GM04504 (cell line): ENCODE measurements at places on chromosomes 1 and 21.

- DNase-seq: no peak
These were observed 22.7 kb downstream of the COL6A2 start for GRCh38 chr21:46120301-46121285.

- DNase-seq: no peak
These were observed 21.5 kb upstream of the TMCO2 start for GRCh38 chr1:40226192-40226591.

- no peak for DNase-seq
These were observed 31.6 kb upstream of the UBE2U start for GRCh38 chr1:64171797-64172281.

- DNase-seq: no peak
These were observed 409.5 kb downstream of the PLPP3 start for GRCh38 chr1:56169856-56170255.

DNA sequence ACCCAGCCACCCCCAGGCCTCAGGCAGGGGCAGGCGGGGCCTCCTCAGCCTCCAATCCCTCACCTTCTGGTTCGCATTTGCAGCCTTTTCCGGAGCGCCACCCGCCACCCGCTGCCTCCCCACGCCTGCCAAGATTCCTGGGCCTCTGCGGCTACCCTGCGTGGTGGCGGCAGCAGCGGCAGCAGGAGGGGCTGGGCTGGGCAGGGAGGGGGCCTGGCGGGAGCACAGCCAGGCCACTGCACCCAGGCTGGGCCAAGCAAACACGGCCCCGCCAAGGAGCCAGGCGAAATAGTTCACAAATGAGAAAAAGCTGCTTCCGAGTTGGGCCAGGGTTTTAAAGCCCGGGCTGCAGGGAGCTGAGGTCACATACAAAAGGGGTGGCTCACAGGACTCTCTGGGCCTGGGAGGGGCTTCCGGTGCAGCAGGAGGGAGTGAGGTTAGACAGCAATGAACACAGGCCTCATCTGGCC, 9.8 kb downstream of the COL8A2 start:
- DNase-seq: peak; percentile 84

DNA sequence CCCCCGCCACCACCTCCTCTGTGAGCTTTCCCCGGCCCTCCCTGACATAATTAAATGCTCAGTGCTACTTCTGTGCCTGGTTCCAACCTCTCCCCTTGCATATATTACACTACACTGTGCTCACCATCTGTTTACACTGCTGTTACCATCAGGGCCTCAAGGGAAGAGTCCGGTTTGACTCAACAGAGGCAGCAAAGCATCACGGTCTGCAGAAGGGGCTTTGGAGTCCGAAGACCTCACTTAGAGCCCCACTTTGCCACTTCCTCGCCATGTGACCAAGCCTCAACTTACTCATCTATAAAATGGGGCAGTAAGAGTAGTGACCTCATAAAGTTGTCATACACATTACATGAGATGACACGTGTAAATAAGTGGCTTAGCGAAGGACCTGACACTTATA, 27.4 kb downstream of the KCNN3 start:
- DNase-seq: no peak

DNA sequence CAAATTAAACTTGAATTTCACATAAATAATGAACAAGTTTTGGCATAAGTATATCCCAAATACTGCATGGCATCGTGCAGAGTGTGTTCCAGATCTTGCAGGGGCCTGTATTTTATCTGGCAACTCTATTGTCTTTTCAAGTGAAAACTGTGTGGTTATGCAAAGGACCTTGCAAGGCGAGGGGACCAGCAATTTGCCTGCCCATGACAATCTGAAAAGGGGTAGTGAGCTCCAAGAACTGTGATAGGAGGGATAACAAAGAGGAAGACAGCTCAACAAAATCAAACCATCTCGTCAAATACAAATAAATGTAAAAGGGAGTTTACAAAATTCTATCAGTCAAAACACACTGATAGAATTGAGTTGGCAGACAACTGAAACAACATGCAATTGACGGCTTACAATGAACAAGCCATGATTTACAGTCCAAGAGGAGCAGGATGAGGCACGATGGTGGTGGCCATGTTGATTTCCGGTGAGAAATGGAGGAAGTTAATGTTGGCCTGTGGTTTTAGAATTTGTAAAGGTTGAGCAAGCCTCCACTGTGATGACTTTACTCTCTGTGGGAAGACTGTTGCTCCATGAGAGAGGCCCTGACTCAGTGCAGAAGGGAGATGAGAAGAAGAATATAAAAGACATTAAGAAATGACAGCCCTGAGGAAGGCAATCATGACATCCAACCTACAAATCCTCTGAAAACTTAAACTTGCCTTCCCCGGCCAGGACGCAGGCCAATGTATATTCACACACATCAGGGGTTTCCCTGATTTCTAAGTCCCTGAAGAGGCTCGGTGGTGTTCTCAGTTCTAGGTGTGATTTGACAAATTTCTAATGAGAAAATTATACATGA, 132.2 kb downstream of the ADSS2 start:
- peak; percentile 84 for DNase-seq

DNA sequence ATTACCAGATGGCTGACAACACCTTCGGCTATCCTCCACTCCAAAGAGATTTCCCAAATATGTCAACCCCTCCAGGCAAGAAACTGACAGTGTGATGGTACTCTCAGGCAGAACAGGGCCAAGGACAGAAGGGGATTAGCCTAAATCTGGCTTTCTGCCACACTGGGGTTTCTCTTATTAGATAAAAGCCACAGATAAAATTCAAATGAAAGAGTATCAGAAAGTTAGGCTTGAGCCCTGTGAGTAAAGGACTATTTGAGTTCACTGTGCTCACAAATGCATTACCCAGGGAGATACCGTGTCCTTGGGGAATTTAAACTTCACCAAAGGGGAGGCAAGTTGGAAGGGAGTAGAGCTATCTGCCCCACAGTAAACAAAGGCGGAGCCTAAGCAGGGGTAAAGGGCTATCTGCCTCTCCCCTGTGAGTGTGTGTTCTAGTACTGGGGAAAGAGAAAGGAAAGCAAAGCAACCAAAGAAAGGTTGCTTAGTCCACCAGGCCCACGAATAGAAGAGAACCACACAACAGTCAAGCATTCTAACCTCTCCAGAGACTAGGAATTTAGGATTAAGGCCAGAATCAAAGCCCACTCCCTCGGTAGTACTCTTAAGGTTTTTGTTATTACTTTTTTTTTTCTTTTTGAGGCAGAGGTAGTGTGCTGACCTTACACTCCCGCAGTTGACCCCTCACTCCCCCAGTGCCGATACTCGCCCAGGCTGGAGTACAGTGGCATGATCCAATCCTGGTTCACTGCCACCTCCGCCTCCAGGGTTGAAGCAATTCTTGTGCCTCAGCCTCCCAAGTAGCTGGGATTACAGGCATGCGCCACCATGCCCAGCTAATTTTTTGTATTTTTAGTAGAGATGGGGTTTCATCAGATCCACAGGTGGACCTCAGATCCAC, 12.7 kb downstream of the TPM3 start:
- no peak for DNase-seq

DNA sequence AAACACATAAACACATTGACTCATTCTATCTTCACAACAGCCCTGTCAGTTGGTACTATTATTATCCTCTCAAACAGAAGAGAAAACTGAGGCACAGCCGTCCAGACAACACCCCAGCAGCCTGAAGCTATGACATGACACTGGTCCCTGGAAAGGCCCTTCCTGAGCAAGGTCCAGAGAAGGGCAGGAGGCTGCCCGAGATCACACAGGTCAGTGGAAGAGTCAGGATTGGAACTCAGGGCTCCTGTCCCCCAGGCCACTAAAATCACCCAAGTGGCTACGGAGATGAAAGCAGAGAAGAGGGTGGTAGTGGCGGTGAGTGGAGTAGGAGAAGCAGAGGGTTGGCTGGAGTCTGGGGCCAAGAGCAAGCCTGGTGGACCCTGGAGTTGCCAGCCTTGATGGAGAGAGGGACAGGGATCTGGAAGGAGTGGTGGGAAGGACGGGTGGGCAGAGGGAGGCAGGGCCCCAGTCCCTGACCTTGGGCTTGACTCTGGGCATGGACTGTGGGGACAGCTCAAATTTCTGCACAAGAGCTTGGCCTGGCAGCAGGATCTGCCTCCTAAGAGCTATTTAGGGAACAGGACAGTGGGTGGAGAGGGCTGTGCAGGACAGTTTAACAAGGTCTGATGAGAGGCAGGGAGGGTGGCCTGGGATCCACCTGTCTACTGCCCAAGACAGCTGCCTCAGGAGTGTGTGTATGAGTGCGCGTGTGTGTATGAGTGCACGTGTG, 15.8 kb downstream of the MYOM3 start:
- no peak for DNase-seq

GRCh38 chr1:41475859-41476567, 8.5 kb downstream of the EDN2 start:
- DNase-seq: no peak

DNA sequence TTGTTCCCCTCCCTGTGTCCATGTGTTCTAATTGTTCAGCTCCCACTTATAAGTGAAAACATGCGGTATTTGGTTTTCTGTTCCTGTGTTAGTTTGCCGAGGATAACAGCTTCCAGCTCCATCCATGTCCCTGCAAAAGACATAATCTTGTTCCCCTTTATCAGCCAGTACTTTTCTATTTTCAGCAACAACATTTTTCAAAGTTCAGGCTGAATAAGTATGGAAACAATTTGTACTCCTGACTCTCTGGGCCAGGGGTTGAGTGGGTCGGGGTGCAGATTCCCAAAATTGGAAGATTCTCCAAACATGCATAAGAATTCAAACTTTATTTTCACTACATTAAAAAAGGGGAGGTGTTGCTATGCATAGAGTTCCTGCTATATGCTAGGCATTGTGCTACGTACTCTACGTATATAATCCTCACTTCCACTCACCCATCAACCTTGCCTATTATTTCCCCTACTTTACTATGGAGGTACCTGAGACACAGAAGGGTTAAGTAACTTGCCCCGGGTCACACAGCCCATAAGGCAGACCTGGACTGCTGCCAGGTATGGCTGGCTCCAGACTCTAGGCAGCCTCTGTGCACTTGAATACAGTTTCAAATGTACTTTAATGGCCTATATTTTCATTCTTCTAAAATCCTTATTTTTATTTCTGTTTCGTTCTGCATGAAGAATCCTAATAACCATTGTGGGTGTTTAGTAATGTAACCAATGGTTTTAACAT, 117.1 kb upstream of the C8B start:
- DNase-seq: no peak

GRCh38 chr1:7595336-7595735, 175.8 kb upstream of the VAMP3 start:
- no peak for DNase-seq

DNA sequence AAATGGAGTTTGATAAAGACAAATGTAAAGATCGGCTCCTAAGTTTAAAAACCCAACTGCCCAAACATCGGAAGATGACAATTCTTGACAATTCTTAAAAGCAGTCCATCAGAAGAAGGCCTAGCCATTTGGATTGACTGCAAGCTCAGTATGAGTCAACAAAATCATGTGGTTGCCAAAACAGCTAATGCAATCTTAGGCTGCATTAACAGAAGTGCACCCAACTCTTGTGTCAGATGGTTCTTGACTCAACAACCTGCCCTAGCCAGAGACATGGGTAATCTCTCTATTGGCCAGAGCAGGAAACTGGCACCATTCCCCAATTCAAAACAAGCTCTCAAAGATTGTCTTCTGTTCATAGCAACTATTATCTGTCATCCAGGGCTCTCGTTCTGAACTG, 9.9 kb upstream of the NCF2 start:
- DNase-seq: peak; percentile 67

- no peak for DNase-seq
These were observed 187.0 kb upstream of the HP1BP3 start for GRCh38 chr1:20974069-20974468.

DNA sequence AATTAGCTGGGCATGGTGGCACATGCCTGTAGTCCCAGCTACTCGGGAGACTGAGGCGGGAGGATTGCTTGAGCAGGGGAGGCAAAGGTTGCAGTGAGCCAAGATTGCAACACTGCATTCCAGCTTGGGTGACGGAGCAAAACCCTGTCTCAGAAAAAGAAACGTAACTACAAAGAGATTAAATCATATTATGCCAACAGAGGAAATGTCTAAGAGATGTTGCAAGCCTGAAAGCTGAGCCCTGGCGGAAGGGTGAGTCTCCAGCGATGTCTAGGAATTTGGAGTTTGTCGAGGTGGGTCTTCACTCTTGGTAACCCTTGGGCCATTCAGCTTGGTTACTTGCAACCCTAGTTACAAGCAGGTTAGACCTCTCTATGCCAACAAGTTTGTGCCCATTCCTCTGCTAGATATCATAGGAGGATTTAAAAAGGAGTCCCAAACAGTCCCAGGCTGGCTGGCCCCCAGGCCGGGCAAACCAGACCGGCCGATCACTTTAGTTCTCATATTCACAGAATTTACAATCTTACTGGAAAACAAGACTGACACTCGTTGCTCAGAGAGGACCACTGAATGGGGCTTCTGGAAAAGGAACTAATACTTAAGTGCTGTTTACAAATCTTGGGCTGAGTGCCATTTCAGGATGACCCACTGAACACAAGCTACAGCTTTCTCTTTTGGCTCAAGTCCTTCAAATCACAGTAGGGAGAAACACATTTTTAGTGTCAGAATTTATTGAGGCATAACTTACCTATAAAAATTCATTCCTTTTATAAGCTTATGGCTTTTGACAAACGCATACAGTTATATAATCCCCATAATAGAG, 27.1 kb downstream of the SLC30A1 start:
- DNase-seq: no peak
